Cortex of kidney (tissue), 1 donor: ENCODE measurements at places on chromosomes 16 and 17.

- no peak for DNase-seq
Observed at GRCh38 chr17:73826872-73827228, 182.6 kb upstream of the SDK2 start.

DNA sequence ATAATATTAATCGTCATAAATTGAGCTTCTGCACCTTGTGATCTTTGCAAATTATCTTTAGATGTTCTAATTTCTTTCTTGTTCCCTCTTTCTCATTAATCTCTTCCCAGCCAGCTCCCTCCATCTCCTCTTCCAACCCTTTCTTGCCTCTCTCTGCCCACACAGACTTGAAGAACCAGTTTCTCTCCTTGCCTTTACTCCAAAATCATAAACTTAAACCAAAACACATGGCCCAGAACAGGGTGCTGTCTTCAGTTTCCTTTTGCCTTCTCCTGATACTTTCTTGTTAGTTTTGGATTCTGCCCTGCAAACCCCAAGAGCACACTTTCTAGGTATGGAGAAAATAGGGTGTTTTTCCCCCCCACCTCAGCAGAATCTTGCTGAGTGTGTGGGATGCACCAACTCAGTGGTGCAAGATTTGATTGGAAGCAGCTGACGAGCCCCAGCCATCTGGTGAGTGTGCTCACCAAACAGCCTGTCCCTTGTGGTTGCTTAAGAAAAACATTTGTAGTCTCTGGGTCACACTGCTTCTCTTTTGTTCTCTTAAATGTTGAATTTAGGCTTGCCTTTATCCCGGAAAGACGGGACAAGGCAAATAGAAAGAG, 175.8 kb upstream of the MAF start:
- no peak for DNase-seq

GRCh38 chr16:2388875-2389433, 40.3 kb upstream of the CCNF start:
- DNase-seq, result no peak

GRCh38 chr17:76546556-76547182, 6.8 kb downstream of the PRCD start:
- DNase-seq, result no peak

- DNase-seq, result no peak
Observed at GRCh38 chr17:76009969-76010661, 9.5 kb downstream of the CDK3 start.

GRCh38 chr16:31329671-31330552, 25.1 kb upstream of the ITGAX start:
- no peak for DNase-seq

- DNase-seq, result no peak
Observed at GRCh38 chr16:89130448-89130847, 36.8 kb downstream of the ACSF3 start.

DNA sequence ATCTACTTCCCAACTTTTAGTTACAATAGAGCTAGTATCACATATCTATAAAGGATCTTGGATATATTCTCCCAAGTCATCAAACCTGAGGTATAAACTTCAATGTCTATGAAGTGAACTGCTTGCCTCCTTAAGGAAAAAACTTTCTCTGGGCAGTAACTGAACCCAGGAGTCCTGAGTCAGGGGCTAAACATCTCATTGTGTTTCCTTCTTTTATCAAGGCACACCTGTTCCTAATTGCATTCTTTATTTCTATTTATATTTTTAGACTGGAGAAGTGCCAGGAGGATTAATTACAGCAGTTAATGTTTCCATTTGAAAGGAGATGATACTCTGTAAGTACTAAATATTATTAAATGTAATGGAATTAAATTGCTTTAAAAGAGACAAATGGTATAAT, 98.6 kb downstream of the CDH8 start:
- no peak for DNase-seq

DNA sequence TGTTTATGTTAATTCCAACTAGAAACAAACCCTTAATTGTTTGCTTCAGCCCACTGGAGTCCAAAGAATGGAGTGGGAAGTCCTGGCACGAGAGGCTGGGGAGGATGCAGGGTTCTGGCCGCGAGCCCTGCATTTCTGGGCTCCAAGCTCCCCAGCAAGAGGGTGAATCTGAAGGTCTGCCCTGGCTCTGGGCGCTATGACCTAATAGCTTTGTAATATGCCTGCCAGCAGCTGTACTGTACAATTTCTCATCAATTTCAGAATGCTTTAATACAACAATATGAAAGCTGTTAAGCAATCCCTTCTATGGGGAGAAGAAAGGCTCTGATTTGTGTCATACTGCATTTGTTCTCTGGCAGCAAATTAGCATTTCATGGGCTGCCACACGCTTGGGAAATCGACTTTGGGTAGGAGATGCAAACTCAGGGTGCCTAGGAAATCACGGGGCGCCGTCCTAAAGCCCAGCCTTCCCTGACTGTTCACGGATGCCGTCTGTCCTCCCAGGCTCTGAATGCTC, 43.8 kb downstream of the NDEL1 start:
- DNase-seq, result no peak

DNA sequence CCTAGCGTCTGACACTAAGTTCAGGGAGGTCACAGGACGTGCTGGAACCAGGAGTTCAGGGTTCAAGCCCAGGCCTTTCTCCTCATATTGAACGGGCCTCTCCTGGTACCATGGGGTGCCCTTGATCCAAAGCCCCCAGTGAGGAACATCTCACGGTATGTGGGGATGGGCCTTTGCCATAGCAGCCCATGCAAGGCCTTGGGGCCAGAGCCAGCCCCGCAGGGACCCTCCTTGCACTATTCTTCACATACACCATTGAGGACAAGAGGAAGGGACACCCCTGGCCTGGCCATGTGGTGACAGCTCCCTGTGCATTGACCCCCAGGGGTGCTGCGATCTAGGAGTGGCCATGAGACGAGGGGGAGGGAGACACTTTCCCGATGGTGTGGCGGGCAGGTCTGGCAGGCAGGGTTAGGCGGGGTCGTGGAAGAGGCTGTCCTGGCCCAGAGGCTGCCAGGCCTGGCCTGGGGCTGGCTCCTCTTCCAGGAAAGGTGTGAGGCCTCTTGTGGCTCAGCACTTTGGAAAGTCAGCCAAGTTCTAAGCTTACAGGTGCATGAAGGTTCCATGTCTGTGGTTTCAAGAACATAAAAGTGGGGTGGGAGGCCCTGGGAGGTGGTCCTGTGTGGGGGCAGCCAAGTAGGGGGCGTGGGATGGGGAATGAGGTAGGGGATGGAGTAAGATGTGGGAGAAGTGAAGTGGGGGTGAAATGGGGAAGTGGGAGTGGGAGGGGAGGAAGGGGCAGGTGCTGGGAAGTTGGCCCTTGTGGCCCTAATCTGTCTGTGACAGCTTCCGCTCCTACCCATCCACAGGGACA, 88.7 kb upstream of the CBX4 start:
- DNase-seq, result no peak

DNA sequence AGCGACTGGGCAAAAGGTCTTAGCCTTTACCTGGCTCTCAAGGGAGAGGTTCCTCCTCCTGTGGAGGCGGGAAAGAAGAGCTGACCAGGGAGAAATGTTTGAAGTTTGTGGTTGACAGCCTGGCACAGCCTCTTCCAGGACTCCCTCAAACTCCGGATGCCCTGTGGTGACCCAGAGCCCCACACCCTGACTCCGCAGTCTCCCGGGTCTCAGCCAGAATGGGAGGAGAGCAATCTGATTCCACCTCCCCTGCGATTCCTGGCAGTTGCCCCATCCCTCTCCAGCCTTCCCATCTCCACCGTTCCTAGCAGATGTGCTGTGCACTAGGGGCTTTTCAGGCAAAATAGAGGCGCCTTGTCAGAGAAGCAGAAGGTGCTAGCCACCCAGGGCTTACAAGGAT, 5.5 kb upstream of the DNAI2 start:
- DNase-seq, result no peak

- DNase-seq, result no peak
Observed at GRCh38 chr17:22268214-22268911, 576.0 kb downstream of the KCNJ18 start.

DNA sequence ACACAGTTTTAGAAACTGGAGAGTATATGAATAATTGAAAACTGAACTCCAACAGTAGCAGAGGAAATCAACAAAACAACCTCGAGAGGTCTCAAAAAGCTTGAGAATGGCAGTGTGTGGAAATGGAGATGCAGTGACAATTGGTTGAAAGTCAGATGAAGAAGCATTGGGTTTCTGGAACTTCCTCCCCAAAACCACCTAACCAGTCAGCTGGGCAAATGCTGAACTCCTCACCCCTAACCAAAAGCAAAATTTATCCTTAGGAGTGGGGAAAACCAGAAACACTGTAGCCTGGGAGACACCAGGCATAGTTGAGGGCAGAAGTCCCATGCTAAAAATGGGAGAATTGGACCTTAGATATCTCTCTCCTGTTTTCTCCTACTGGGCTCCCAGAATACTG, 109.9 kb downstream of the TANC2 start:
- no peak for DNase-seq

DNA sequence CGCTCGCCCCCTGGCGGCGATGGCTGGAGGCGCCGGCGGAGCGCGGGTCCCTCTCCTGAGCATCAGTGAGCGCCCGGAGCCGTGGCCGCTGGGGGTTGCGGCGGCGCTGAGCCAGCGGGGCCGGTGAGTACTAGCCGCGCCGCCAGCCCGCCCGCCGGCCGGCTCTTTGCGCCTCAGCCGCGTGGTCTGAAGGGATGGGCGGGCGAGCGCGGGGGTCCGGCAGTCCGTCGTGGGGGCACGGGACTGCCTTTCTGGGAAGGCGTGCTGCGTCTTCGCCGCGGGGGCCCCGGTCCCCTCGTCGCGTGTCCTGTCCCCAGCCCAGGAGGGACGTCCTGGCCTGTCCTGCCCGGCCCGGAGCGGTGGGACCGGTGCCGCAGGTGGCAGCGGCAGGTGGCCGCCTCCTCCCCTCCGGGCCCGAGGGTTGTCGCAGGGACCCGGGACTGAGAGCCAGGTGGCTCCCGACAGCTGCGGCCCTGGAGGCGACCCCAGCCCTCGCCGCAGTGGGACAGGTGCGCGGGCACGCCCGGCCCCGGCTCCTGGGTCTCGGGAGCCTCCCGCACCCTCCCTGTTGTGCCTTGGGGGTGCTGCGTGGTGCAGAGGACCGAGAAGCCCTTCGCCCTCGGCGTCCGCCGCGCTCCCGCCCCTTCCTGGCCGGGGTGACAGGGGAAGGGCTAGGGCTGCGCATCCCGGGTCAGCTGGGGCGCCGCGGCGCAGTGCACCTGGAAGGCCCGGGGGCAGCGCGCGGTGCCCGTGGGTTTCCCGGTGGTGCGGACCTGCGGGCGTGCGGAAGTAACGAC, at the start of gene SPECC1:
SPECC1 (plus strand) TSS at position 58 of the 797 bp plus-strand sequence. CDS start 87,293 bp downstream, outside the sequence.
- DNase-seq, result no peak

- no peak for DNase-seq
Observed at GRCh38 chr17:44037471-44037870, 22.7 kb upstream of the TMEM101 start.

GRCh38 chr17:29617125-29617480, 5.6 kb downstream of the CORO6 start:
- no peak for DNase-seq

GRCh38 chr16:55056585-55057401, 126.1 kb downstream of the IRX5 start:
- no peak for DNase-seq

DNA sequence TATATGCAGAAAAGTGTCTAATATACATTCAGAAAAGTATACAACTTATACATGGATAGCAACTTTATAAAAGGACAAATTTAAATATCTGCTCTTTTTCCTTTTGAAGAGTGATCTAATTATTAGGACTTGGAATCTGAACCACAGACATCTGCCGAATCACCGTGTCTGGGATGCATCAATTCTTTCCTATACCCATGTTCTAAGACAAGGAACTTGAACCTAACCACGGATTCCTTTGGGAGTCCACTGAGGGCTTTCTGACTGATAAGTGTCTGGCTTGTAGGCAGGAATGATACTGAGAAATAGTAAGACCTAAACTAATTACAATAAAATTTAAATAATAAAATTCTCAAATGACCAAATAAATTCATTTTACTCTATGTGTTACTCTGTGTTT, 54.2 kb downstream of the NDEL1 start:
- DNase-seq, result no peak

DNA sequence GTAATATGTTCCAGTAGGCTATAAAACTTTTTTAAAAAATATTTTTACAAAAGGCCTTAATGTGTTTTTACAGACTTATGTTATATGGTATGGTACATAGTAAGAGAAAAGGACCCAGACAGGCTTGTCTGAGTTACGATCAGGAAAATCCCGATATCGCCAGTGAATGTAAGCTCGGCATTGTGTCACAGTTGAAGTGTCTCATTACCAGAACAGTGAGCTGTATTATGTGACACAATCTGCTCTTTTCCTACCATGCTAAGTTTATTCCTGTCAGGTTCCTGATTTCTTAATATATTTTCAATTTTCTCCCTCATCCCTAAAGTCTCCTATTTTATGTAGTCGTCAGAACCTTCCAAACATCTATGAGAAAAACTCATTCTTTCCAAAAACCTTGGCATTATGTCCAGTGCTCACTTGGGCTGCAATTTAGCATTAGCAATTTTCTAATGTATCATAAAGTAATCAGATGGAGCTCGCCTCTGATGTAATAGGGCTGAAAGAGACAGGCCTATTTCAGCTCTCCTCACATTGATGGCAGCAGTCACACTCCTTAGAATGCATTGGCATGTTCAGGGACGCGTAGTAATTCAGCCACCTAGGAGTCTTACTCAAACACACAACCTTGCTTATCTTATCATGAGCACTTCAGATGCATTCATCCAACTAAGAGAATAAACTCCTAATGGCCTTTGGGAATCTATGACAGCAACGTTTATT, 147.6 kb upstream of the NOG start:
- DNase-seq, result no peak

DNA sequence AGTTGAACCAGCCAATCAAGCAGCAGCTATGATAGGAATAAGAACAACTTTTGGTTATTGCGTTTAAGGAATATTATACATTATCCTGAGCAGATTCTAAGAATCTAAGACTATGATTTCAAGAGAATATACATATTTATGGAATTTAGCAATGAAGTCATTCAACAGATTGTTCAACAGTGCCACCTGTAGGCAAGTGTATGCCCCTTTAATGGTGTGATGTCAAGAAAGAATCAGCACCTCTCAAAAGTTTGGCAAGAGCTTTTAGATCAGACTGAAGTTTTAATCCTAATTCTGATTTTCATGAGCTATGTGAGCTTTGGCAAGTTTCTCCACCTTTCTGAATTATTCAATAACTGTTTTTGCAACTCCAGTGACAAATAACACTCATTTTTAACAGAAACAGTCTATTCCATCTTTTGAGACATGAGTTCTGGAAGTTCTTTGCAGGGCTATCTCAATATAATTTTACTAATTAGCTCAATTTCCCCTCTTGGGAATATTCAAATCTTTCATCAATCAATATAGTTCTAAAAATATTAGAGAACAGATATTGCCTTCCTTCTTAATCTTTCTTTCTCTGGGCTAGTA, 474.3 kb upstream of the TOM1L1 start:
- DNase-seq, result no peak

GRCh38 chr16:85607796-85608514, 5.2 kb upstream of the GSE1 start:
- DNase-seq, result no peak

- no peak for DNase-seq
Observed at GRCh38 chr17:49931416-49932137, 37.4 kb upstream of the DLX4 start.
